Urothelium cell line (cell line): ENCODE measurements at places on chromosomes 3 and 15.
A peak's percentile ranks its signal among the peaks of the same experiment; 100 is the strongest.

GRCh38 chr15:65115086-65115485 lies at the start of gene UBAP1L:
TSS of gene UBAP1L (minus strand) at chr15:65115200. CDS start at chr15:65106215, 8,985 bp downstream.
- no peak for DNase-seq

GRCh38 chr3:31448035-31448881 lies 84.5 kb upstream of the STT3B start:
- no peak for DNase-seq

DNA sequence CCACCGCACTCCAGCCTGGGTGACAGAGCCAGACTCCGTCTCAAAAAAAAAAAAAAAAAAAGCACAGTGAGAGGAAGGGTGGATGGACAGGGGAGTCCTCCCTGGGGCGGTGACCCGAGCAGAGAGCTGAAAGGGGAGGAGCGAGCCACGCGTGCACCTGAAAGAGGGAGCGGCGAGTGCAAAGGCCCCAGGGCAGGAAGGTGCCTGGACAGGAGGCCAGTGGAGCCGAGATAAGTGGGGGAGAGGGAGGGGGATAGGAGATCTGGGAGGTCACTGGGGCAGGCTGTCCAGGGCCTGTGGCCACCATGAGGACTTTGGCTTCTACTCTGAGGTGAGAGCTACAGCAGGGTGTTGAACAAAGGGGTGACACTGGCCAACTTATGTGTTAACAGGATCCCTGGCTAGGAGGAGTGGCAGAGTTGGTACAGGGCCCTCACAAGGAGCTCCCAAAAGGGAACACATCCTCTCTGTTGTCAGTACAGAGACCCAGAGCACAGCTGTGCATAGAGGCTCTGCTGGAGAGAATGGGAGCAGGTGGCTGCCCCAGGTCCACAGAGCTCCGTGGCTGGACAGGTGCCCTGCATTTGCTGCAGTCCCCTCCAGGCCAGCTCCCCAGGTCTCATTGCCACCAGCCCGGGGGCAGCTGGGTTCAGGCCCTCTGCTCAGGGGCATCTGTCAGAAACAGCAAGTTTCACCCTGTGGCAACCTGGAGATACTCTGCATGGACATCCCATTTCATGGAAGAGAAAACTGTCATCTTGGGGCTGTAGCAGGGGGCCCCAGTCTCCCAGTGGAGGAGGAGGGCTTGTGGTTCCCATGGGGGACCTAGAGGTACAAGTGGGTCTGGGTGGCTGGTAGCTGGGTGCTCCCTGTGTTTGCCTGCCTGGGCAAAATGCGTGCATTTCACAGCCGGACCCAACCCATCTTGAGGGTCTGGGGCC lies 28.5 kb downstream of the FBLN2 start:
- DNase-seq = no peak

DNA sequence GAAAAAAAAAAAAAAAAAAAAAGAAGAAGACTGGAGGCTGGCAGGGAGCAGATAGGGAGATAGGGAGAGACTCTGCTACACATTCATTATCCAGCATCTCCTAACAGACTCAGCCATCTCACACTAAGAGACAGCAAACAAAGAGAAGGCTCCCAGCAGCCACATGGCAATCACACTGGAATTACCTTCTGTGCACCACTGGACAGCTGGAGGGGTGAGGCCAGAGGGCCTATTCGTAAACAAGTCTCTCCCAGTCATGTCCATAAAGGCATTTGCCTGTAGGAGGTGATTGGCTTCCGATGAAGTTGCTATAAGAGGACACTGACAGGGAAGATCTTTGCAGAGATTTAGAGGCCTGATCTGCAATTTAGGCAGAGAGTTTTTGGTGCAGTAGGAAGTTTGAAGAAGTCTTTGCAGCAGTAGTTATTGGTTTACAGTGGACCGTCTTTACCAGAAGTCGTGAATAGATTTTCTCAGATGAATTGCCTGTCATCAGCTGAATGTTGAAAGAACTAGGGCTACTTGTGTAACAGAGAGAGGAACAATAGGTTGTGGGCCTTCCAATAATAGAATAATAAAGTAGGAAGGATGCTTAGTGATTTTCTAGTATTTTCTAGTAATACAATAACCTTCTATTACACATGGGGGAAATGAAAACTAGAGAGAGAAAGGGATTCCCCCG lies 89.7 kb downstream of the TP63 start:
- DNase-seq = no peak

DNA sequence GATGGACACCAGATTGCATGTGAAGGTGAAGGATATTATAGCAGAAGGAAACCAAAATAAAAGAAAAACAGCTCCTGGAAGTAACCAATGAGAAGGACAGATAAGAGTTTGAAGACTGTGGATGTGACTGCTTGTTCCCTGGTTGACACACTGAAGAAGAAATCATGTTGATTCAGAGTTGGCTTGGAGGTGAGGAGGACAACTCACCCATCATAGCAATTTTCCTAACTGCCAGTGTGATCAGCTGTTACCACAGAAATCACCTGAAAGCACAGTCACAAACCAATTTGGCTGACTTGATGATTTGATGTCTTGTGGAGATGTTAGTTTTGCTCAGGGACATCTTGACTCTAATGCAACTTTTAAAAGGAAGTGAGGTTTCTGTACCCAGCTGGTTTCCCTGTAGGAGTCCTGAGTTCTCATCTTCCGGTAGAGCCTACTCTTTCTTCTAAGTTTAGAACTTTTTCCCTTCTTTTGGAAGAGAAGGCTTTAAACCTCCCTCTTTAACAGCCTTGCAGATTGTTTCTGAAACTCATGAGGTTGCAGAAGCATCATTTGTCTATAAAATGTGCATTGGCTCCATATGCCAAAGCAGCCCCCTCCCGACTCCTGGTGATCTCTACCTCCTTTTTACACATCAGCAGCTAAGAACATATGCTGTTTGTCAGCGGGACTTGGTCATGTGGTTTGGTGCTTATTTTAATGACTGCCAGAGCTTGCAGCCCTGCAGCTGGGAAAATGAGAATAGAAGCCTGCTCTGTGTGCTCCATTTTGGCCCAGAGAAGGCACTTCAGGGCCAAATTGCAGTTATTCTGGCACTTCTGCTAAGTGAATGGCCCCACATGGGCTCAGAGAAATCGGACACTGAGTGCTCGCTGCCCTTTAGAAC lies 10.3 kb downstream of the ATG7 start:
- DNase-seq = no peak

DNA sequence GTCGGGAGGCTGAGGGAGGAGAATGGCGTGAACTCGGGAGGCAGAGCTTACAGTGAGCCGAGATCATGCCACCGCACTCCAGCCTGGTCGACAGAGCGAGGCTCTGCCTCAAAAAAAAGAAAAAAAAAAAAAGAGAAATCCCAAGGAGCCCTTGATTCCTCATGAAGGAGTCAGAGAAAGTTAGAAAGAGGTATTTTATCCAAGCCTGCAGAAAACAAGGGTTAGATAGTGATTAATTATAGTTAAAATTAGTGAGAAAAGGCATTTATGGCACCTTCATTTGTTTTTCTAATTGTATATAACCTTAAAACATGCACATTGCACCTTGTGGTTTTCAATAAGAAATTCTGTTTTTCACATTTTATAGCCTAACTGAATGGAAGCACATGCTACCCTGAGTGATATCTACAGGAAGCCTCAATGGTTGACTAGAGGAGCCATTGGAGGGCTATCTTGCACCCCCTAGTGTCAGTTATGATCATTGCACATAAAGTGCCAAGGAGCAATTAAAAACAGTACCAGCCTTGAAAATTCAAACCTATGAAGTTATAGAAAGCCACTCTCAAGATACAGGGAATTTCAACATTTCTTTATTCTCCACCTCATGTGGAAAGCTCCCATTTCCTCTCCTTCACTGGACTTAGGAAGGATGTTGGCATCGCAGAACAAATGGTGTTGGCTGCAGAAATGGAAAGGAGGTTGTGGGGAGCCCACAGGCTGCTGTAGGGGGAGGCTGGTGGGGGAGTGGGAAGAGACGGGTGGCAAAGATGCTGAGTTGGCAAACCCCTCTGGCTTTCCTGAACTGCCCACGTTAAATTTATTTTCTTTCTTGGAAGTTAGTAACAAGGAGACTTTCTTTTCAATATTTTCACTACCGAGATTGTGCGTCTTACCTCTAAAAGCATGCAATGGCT lies 48.5 kb downstream of the ITGA11 start:
- peak; percentile 75 for DNase-seq

- DNase-seq = no peak
These were observed 7.2 kb downstream of the UROC1 start for GRCh38 chr3:126510308-126510910.

DNA sequence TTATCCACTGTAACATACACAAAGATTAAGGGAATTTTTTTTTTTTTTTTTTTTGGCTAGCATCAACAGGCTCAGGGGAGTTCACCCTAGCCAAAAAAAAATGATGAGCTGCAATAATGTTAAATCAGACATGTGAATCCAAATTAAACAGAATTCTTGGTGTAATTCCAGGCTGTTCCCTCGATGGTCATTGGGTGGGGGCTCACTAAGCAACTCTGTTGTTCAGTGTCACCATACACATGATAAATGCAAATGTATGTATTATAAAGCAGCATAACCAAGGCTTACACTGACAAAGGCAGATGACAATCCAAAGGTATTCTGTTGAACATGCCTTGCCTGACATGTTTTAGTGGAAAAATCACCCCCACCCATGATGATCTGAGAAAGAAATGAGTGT lies 29.0 kb downstream of the IL1RAP start:
- DNase-seq = no peak
